ENCODE measurements at places on chromosomes 16 and 17. TPM values are rescaled to one million over a fixed set of nuclear protein-coding genes. Genes with fewer than 3 reads are reported as not detected.
A peak's percentile ranks its signal among the peaks of the same experiment; 100 is the strongest.

Gene PDIA2
- total RNA-seq = 1.4 TPM

Gene RAB34
- 189 TPM for total RNA-seq

DNA sequence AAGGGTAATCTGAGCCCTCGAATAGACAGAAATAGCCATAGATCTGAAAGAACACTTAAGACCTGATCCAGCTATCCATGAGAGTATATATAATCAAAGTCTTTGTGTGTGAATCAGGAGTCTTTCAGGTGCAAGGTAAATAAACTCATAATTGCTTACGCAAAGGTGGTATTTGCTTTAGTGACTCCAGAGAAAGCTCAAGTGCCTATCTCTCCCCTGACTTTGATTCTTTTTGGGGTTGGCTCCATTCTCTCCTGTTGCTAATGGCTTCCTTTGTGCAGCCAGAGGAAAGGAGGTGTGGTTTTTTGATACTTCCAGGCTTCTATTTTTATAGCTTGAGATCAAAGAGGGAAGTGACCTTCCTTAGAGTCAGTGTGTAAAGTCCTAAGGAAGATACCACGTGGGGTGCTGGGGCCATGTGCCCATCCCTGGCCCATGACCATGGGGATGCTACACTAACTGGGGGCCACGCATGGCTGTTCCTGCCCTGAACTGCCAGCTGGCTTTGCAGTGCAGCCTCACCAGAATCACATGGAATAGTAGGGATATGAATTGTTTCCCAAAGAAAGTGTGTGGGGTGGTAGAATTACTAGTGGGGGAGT, 45.8 kb downstream of the TENT4B start:
- no peak for DNase-seq

- no peak for DNase-seq
Observed at GRCh38 chr17:59897090-59897489, 4.2 kb downstream of the RPS6KB1 start.

- DNase-seq = no peak
Observed at GRCh38 chr17:65389949-65390348, 171.5 kb downstream of the AXIN2 start.

DNA sequence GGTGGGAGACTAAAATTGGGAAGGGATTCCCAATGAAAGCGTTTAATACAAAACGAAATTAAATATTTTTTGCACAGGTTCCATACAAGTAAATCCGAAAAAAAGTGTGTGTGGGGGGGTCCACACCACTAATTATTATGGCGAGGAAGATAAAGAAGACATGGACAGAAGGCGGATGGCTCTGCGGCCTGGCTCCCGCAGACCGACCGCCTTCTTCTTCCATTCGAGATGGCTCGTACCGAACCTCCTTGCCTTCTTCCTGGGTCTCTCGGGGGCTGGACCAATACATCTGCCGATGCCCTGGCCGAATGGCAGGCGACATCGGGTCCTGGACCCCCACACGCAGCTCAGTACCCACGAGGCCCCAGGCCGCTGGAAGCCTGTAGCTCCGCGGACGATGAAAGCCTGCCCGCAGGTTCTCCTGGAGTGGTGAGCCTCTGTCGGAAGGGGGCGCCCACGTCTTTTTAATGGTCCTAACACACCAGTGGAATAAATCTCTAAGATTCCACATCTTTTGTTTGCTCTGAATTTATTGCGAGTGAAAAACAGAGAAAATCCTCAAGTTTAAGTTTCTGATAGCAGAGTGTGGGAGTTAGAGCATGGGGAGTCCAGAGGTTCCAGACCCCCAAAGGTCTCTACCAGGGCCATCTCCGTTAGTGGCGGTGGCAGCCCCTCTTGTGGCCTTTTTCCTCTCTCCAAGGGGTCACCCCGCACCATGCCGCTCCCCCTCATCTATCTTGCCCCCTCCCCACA, 1.4 kb downstream of the PRAC2 start:
- DNase-seq = peak; percentile 85

Measured in H9 (cell line).